ENCODE measurements at places on chromosomes 4 and X. TPM values are rescaled to one million over a fixed set of nuclear protein-coding genes. Genes with fewer than 3 reads are reported as not detected.

Gene NXF2
- not detected for total RNA-seq

Gene TLR6
- total RNA-seq: 5.2 TPM

Gene LSM6
- 23.1 TPM for total RNA-seq

Gene SH3RF1
- 27.9 TPM for total RNA-seq

DNA sequence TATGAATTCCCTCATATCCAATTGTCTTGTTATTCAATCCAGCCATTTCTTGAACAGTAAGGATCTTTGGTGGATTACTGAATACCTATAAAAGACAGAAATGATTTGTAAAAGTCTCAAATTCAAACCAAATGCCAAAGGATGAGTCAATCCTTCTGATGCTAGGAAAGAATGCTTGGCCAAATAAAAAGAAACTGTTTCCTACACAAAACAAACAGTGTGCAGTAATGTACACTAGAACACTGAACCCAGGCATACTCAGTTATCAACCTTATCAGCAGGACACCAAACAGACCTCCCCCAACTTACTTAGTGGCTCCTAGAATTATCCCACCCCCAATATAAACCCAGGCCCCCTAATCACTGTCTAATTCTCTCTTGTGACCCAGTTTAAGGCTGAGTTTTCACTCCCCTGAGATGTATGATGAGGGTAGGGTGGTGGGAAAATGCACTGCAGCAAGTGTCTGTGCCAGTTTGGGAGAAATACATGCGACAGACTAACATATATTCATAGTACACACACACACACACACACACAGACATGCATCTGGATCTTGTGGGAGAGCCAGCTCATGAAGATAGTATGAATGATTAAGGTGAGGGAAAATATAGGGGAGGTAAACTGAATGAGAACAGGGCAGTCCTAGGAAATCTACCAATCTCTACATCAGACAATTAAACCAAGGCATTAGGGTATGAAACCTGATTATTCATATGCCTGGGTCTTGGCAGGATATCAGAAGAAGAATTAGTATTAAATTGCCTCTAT is 35.0 kb downstream of the CLDN2 start:
- H3K4me1 ChIP-seq: no peaks in the 10 kb centered on the region
- no peak for DNase-seq
- no peak overlapping the region for H3K27ac ChIP-seq
- H3K4me3 ChIP-seq: no peak overlapping the region
- H3K27me3 ChIP-seq: no peaks in the 10 kb centered on the region
- no peaks in the 10 kb centered on the region for H3K36me3 ChIP-seq

DNA sequence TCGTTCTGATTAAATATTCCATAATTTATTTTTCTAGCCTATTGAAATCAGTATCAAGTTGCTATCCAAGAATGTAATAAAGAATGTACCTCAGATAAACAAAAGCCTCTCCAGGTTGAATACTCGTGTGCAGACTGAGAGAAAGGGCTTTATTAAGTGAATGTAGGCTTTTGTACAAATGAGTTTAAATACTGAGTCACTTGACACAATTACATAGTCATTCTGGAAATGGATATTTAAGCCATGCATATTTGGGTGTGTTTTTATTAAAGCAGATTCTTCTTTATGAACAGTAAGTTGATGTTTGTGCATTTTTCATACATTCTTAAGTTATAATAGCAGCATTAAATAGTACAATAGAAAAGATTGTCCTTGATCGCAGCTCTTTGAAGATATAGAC is 139.8 kb upstream of the GK2 start:
- H3K4me1 ChIP-seq: no peaks in the 10 kb centered on the region
- no peaks in the 10 kb centered on the region for H3K36me3 ChIP-seq
- H3K4me3 ChIP-seq: no peak overlapping the region

- no peak for DNase-seq
- H3K36me3 ChIP-seq: no peaks in the 10 kb centered on the region
- H3K4me1 ChIP-seq: peaks cover 5% of the 10 kb centered on the region
- no peak overlapping the region for H3K4me3 ChIP-seq
- H3K27me3 ChIP-seq: no peaks in the 10 kb centered on the region
- H3K27ac ChIP-seq: no peak overlapping the region
Observed at GRCh38 chr4:8185295-8185694, 13.8 kb upstream of the SH3TC1 start.

DNA sequence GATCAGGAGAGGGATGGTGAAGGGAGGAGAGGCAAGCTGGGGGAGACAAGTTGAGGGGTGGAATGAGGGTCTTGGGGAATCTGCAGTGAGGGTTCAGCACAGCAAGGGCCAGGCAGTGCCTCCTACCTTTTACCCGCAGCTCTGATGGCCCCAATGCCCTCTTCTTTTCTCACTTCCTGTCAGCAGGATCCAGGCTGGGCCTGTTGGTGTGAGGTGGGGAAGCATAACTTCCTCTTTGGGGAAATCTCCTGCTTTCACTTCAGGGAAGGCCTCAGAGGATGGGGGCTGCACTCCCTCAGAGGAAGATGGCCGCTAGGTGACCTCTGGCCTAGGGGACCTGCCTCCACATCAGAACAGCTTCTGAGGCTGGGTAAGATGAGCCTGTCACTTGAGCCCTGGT is 36.5 kb downstream of the EFNB1 start:
- no peak for DNase-seq
- peaks cover 54% of the 10 kb centered on the region for H3K27me3 ChIP-seq
- H3K4me3 ChIP-seq: no peak overlapping the region
- H3K36me3 ChIP-seq: no peaks in the 10 kb centered on the region

- H3K36me3 ChIP-seq: no peaks in the 10 kb centered on the region
- H3K27me3 ChIP-seq: peaks cover 13% of the 10 kb centered on the region
- no peak for DNase-seq
- H3K4me1 ChIP-seq: no peaks in the 10 kb centered on the region
Observed at GRCh38 chrX:102684772-102685520, 27.3 kb upstream of the GPRASP2 start.

GRCh38 chrX:78619834-78620233 is 39.3 kb downstream of the RTL3 start:
- DNase-seq: no peak
- H3K27me3 ChIP-seq: peaks cover 16% of the 10 kb centered on the region
- H3K4me3 ChIP-seq: no peak overlapping the region
- H3K36me3 ChIP-seq: no peaks in the 10 kb centered on the region

All from breast epithelium (tissue), 4 donors.